ENCODE measurements at places on chromosomes 1 and 21. TPM values are rescaled to one million over a fixed set of nuclear protein-coding genes. Genes with fewer than 3 reads are reported as not detected.

Gene SLC26A9
- total RNA-seq, result not detected

Gene MAEL
- 0.38 TPM for total RNA-seq

Gene SELL
- 85.1 TPM for total RNA-seq

Gene CHIA
- total RNA-seq, result not detected

Gene CDC20
- total RNA-seq, result 188 TPM

Gene C1orf87
- total RNA-seq, result not detected

Gene PDC
- total RNA-seq, result not detected

Gene KCNE1
- total RNA-seq, result 0.26 TPM

Gene DNAJC8
- 103 TPM for total RNA-seq

Gene BARHL2
- not detected for total RNA-seq

Gene LHX8
- not detected for total RNA-seq

GRCh38 chr1:74611887-74612286 lies 61.7 kb downstream of the ERICH3 start:
- no peak for DNase-seq

GRCh38 chr1:64981601-64982533 lies 15.5 kb upstream of the JAK1 start:
- no peak for DNase-seq

DNA sequence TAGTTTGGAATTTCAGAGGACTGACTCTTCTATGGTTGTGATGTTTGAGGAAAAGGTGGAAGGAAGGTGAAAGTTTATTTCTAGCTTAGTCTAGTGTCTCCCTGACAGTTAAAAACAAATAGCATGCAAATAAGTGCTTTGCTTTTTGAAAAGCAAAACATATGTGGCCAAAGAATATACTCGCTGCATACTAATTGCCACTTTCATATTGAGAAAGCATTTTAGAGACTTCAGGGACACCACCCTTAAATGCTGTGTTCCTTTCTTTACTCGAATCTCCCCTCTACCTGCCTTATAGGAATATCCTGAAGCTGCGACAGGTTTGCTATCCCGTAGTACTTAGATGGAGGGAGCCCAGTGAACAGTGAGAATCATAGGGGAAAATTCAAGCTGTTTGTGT lies 23.2 kb downstream of the GLUL start:
- no peak for DNase-seq

- no peak for DNase-seq
These were observed 72.2 kb downstream of the ADAMTS1 start for GRCh38 chr21:26773058-26773457.

- no peak for DNase-seq
These were observed 40.4 kb upstream of the BMP8A start for GRCh38 chr1:39450956-39451606.

- no peak for DNase-seq
These were observed 60.3 kb downstream of the XCL1 start for GRCh38 chr1:168636642-168637111.

DNA sequence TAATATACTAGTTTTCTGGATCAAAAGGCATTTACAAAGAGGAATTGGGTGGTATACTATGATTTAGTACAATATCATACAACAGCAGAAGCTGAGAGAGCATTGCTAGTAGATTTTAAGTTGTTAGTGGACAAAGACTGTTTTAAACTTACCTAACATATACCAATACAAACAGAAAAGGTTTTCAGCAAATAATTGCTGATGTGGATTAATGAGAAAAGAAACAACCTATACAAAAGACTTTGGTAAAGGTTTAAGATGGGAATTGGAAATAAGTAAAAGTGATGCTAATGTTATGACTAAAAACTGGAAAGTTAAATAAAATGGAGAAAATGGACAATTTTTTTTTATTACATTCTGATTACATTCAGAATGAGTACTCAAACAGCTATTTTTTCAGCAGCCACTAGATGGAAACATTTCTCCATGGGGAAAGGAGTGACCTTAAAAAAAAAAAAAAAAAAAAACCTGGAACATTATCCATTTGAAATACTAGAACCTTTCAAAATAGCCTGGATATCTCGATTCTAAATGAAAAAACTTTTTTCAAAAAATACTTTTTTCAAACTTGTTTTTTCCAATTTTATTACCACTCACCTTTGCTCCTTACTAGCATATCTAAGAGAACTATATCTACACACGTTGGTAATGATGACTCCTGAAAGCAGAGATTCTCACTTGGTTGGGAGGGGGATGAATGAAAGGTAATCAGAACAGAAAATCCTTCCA lies 55.4 kb downstream of the EPRS1 start:
- no peak for DNase-seq

DNA sequence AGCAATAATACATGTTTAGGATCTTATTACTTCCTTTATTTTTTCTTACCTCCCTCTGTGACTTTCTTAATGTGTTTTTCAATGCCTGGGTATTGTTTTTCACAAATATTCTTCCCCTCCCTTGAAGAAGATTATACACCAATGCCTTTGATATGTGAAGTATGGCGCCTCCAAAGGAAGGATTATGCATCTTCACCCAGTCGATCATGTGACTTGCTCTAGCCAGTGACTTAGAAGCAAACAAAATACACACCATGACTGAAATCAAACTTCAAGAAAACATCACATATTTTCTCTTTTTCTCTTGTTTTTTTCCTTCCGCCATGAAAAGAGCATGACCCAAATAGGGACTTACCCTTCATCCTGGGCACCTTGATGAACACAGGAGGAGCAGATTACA lies 297.1 kb downstream of the NCAM2 start:
- DNase-seq, result no peak

DNA sequence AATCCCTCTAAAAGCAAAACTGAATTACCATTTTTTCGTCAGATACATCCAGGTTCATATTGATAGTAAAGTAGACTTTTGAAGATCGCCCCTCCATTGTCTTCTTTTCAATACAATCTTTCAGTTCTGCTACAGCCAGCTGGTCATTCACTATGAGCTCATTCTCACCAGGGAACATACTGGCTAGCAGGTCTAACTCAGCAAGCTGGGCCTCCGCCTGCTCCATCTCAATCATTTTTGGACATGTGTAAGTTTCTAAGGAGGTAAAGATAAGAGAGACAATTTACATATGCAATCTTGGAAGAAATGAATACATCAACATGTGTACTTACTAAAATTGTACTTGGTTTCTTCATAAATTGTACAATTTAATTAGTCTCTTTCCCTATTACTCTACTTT lies 10.8 kb downstream of the RWDD2B start:
- DNase-seq, result no peak

GRCh38 chr21:30193201-30193600 lies 22.7 kb downstream of the CLDN8 start:
- DNase-seq, result no peak

- DNase-seq, result no peak
These were observed 61.0 kb downstream of the IGSF5 start for GRCh38 chr21:39805983-39806382.

DNA sequence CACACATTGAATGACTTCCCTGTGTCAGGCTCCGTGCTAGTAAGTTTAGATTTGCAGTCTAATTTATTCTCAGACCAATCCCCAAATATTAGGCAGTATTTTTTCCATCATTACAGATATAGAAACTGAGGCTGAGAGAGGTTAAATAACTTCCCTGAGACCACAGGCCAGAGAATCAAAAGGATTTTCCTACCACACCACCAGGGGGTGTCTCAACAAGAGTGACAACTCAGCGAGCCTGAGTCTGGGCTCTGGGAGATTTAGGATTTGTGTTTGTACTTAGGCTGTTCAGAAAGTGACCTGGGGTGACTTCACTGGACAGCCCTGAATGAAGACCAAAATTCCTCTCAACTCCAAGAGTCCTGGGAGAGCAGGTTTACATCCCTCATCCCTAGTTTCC lies 13.3 kb upstream of the LCE5A start:
- DNase-seq, result peak; percentile 32

DNA sequence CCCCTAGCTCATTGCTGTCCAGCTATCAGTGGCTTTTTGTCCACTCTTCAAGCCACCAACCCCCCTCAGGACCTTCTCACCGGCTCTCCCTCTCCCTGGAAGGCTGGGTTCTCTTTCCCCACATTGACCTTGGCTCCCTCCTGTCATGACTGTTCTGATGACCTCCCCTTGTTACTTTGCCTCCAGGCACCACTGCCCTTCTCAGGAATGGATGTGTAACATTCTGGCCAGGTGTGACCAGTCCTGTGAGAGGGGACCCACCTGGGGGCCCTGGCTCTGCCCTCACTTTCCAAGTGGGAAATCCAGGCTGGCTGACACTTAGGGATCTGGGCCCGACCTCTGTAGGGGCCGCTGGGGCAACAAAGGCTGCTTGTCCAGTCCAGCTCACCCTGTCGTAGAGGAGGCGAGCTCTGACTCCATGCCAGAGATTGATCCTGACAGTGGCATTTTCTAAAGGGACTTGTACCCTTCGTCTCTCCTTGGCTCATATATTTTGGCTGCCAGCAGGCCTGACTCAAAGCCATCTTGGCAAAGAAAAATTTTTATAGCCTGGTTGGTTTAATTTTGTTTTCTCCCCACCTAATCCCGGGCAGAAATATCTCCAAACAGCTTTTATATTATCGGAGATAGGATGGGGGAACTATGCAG lies 37.9 kb upstream of the USP24 start:
- no peak for DNase-seq

DNA sequence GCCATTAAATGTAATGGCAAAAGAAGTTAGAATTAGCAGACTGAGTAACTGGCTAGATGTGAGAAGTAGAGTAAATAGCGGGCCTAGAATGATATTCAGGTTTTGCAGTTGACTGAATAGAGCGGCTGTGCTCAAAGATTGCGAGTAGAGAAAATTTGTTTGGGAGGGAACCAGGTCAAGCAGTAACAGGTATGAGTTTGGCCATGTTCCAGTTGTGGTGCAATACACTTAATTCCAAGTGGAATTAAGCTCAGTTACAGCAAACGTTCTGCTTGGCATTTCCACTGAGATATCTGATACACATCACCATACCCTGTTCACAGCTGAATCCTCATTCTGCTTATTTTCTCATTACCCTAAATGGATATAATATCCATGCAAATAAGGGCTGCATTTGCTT lies 1382.9 kb downstream of the MRPL39 start:
- no peak for DNase-seq

DNA sequence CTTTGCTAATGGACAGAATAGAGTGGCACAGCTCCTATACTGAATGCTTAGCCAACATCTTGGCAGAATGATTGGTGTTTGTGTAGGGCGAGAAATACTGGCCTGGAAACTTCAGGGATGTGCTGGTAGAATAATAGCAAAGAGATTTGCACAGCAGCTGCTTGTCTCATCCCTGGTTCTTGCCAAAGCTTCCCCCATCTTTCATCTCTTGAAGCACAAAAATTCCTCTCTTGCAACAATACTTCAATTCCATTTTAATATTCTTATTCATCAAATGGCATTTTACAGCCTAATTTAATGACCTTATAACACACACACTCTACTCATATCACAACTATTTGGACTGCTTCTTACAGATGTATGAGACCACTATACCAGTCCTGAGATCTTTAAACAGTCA lies 37.7 kb downstream of the LHX8 start:
- no peak for DNase-seq

DNA sequence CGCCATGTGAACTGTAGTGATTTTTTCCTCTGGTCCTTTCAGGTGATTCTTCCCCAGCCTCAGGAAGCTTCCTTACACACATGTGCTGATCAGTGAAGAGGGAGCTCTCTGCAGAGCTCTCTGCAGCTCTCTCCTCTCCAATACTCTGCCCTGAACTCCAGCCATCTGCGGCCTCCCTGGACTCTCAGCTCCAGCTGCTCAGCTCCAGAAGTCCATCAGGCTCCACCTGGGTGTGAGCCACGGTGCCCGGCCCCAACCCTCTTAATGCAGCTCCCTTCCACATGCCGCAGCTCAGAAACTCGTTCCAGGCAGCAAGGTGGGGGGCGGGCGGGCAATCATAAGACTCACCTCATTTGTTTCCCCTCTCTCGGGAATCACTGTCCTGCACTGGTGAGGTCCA lies 30.9 kb upstream of the RPL11 start:
- DNase-seq, result no peak

DNA sequence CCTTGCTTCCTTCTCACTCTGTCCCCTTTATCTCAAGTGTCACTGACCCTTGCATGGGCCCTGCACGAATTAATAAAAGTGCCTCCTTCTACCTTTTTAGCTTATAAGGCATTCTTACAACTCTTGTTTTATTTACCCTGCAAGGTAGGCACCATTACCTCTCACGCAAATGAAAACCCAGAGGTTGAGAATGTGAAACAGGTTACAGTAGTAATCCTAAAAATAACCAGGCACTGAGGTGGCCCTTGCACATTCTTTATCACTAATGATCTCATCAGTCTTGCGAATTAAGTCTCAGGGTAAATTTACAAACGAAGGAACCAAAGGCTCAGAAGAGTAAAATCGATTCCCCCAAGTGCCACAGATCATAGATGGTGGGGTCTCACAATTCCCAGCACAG lies 3.7 kb downstream of the GLIS1 start:
- no peak for DNase-seq
